ENCODE measurements at places on chromosomes 3 and 15. TPM values are rescaled to one million over a fixed set of nuclear protein-coding genes. Genes with fewer than 3 reads are reported as not detected.
A peak's percentile ranks its signal among the peaks of the same experiment; 100 is the strongest.

- no peak for DNase-seq
Measured at GRCh38 chr15:94229591-94230369, 1.6 kb upstream of the MCTP2 start.

DNA sequence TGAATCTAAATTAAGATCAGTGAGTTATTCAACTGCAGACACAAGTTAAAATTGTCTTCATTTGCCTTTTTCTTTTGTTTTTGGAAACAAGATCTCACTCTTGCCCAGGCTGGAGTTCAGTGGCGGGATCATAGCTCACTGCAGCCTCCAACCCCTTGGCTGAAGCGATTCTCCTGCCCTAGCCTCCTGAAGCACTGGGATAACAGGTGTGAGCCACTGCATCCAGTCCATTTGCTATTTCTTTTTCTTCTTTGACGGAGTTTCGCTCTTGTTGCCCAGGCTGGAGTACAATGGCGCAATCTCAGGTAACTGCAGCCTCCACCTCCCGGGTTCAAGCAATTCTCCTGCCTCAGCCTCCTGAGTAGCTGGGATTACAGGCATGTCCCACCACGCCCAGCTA lies 10.3 kb downstream of the RNF168 start:
- no peak for DNase-seq

- DNase-seq, result peak; percentile 18
Measured at GRCh38 chr15:80595396-80595795, 99.7 kb upstream of the ABHD17C start.

DNA sequence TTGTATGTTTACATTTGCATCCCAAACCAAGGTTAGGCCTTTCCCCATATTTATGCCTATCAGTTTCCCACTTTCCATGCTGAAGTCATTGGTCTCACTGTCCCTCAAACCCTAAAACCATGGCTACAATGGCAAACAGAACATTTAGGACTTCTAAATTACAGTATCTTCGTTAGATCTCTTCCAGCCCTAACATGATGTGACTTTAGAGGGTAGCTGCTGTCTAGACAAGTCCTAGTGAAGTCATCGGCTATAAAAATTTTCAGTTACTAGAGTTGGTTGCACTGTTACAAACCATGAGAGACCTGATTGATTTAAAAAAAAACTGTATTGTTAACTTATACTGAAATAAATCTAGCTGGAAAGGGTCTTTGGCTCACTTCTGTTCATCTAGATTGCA lies 54.6 kb downstream of the TM4SF4 start:
- no peak for DNase-seq

GRCh38 chr15:38854506-38854905 lies 289.9 kb upstream of the RASGRP1 start:
- peak; percentile 84 for DNase-seq

- peak; percentile 58 for DNase-seq
Measured at GRCh38 chr3:107284612-107285011, 92.6 kb upstream of the CCDC54 start.

DNA sequence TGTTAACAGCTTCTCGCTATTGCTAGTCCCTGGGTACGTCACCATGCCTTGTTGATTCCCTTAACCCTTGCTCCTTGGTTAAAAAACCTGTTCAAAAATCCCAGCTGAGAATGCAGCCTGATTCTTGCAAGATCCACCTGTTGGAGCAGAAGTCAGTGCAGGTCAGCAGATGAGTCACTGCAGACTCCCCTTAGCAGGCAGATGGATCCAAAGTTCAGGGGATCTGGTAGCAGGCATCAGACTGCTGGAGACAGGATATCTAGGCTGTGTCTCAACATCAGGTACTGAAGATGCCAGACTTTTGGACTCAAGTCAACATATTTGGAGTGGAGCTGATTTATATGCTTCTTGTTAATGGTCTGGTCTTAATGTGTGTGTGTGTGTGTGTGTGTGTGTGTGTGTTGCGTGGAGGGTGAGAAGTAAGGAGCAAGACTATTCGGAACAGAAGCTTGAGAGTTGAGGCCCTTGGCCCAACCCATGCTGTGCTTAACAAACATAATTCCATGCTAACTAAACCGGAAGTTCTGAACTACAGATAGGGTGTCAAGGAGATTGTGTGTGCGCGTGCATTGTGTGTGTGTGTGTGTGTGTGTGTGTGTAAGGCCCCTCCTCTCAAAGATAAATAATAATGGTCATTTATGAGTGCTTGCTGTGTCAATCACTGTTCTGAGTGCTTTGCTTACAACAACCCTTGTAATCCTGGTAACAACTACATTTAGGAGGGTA lies 1.0 kb upstream of the C3orf52 start:
- peak; percentile 28 for DNase-seq

DNA sequence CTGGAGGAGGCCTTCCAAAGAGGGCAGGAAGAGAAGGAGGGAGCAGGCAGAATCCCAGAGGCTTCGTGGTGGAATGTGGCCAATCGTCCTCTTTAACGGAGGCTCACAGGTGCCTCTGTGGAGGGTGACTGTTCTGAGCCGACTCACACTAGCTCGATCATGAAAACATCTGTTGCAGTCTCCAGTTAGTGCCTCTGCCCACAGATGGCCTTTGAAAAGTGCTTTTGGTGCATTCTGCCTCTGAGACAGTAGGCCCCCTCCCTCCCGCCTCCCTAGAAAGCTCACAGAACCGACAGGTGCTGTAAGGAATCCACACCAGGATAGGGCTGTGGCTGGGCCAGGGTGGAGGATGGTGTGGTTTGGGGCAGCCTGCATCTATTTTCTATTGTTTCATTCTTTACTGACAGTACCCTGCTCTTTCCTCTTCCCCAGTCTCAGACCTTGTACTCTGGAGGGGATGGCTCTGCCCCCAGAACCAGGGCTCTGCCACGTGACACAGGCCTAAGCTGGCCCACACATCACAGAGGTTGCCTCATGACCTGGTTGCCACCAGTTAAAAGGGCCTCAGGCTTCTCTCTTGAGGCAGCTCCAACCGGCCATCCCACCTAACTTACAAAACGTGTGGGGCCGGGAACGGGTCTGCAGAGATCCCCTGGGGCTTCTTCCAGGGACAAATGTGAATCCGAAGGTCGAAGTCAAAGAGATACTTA lies 27.2 kb upstream of the PIGZ start:
- DNase-seq, result no peak

DNA sequence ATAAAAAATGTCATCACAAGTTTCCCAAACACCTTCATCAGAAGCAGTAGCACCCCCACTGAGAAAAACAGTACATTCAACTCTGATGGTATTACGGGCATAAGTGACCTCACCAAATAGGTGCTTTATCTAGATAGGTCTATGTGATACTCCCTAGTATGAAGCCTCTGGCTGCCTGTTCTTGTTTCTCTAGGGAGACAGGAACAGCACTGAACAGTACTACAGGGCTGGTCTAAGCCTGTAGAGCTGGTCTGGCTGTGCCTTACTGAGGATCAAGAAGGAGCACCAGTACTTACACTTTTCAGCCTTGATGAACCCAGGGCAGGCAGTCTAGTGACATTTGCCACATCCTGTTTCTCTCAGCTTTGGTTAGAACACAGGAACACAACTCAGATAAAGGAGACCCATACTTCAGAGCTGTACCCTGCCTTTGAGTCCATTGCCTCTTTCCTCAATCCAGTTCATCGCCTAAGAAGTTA lies 35.9 kb downstream of the OXNAD1 start:
- no peak for DNase-seq

GRCh38 chr3:188946351-188947240 lies 225.2 kb upstream of the TPRG1 start:
- no peak for DNase-seq

GRCh38 chr3:18544146-18544545 lies 119.0 kb upstream of the SATB1 start:
- DNase-seq, result peak; percentile 3

GRCh38 chr15:74192751-74193150 lies 9.8 kb downstream of the STRA6 start:
- DNase-seq, result no peak

NOX5 gene
- total RNA-seq, result 1.1 TPM

GOLGA6A gene
- total RNA-seq, result not detected

IMPDH2 gene
- total RNA-seq, result 112 TPM

CCRL2 gene
- total RNA-seq, result 1.0 TPM

FYTTD1 gene
- total RNA-seq, result 51.2 TPM

PLCB2 gene
- total RNA-seq, result not detected

DHX30 gene
- 45.2 TPM for total RNA-seq

POC1A gene
- total RNA-seq, result 10.7 TPM

TRIM42 gene
- not detected for total RNA-seq

GATA2 gene
- total RNA-seq, result 36.3 TPM

KCNMB3 gene
- total RNA-seq, result 0.52 TPM
